ENCODE measurements at places on chromosomes 12 and 14.

DNA sequence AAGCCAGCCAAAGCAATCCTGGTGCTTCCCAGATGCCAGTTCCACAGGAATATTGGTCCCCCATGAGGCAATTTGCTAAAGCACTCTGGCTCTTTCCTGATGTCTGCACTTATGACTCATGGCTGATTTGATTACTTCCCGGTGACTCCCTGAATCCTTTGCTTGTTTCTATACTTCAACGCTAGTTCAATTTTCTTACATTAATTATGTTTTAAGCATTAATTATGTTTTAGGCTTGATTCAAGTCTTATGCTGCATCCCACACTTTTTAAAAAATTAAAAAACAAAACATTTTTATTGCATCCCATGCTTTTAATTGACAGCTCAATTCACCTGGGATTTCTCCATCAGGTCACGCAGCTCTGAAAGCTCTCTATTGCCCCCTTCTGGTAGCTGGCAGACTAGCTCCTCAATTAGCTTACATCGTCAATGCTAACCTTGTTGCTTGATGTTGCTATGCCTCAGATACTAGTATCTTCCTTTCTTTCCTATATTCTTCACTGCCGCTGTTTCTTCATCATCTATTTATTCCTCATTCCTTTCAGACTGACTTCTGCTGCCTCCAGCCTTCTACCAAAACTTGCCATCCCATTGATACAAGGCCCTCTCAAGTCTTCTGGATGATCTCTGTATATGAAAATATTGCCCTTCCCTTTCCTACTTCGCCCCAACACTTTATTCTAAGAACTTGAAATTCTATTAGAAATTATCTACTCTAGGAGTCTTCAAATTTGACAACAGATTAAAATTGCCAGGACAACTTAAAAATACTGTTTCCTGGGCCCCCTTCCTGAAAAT, 32.0 kb downstream of the TSHR start:
- peak; percentile 36 for DNase-seq

- DNase-seq: no peak
Measured at GRCh38 chr14:93944348-93945069, 17.4 kb downstream of the FAM181A start.

DNA sequence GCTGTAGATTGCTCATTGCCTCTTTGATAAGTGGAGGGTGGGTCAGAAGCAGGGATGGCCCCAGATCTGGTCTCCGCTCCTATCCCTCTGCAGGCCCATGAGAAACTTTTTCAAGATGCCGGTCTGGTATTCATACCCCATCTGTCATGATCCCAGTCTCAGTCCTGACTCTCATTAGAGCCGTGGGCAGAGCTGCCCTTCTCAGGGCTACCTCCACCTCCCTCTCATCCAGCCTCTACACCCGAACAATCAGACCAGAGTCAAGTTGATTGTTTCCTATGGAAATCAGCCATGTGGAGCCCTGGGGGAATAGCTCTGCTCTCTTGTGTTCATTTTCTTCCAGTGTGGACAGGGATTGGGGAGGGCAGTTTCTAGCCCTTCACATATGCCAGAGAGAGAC, 45.8 kb downstream of the NEUROD4 start:
- no peak for DNase-seq

DNA sequence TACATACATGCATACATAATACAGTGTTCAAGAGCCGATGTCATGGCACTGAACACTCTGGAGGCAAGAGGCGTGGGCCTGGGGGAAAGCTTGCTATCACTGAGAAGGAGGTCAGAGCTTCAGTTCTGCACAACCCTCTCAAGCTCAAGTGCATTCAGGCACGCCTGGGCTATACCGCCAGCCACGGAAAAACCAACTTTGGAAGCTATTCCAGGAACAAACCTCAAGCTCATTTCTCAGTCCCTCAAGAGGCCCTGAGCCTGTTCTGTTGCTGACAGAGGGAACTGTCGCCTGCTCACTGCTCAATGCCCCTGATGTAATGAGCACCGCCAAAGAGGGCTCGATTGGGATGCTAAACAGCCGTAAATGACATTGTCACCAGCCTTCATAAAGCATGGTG, 9.2 kb downstream of the NOS1 start:
- DNase-seq: no peak

DNA sequence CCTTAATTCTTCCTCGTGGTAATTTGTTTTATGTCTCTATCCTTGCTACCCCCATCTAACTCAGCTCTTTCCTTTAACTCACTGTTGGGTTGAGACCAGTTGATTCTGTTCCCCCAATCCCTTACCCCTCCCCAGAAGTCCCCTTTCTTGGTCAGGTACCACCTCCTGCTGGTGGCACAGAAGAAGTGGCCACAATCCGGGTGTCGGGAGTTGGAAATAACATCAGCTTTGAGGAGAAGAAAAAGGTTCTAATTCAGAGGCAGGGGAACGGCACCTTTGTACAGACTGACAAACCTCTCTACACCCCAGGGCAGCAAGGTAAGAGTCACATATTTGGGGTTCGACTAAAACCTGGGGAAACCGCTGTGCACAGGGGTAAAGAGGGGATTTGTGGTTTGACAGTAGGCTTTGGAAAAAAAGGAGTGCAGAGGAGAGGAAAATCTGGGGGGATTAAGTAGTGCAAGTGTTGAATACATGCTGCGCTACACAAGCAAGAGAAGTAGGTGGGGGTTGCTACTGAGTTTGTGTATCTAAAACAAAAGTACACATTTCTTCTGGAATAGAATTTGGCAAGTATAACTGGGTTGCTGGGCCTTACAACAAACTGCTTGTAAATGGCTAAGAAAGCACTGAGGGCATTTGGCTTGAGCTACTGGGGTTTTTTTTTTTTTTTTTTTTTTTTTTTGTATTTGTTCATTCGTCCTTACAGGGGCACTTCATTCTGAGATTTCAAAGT, 1.3 kb downstream of the A2ML1 start:
- no peak for DNase-seq

GRCh38 chr12:82971584-82971983, 284.9 kb downstream of the TMTC2 start:
- no peak for DNase-seq

- DNase-seq: no peak
Measured at GRCh38 chr12:31311634-31312258, 14.2 kb downstream of the SINHCAF start.

GRCh38 chr14:58078471-58078870, 73.5 kb downstream of the ARMH4 start:
- no peak for DNase-seq

DNA sequence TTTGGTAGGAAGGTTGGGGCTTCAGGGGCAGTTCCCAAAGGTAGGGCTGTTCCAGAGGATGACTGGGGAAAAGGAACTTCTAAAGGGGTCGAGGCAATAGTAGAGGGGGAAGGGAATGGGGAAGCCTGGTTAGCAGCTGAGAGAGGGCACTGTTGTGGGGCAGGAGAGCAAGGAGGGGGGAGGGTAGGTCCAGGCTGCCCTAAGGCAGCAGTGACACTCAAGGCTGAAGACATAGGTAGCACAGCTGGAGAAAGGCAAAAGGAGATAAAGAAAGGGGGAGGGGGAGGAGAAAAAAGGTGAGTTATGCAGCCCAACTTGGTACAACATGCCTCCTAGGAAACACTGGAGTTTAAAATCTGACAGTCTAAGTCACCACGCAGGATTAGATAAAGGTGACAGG, 3.9 kb downstream of the NACA start:
- DNase-seq: no peak

GRCh38 chr12:14216405-14217294, 148.8 kb upstream of the ATF7IP start:
- DNase-seq: no peak

DNA sequence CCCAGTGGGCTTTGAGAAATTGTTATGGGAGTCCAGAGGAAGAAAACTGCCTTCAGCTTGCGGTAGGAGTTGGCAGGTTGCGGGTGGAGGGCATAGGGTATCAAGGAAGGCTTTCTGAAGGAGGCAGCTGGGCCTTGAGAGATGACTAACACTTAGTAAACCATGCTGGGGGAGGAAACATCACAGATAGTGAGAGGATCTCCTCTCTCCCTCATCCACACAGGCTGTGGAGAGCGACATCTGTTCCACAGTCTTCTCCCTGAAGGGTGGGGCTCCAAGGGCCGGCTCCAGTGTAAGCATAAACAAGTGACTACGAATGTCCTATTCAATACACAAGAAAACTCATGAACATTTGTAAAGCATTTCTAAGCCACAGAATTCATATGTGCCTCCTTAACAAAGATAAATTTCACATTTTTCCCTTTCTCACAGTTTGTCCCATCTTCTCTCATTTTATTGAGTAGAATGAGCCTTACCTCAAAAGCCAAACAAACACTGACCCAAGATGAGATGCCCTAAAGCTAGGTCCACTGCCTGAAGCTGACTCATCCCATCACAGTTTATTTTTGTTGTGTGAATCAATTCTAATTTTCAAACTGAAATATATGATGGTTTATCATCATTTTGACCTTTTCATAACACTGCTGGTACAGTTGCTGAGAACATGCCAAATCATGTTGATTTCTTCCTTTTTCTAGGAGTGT, 227.9 kb downstream of the SLC25A21 start:
- DNase-seq: no peak

DNA sequence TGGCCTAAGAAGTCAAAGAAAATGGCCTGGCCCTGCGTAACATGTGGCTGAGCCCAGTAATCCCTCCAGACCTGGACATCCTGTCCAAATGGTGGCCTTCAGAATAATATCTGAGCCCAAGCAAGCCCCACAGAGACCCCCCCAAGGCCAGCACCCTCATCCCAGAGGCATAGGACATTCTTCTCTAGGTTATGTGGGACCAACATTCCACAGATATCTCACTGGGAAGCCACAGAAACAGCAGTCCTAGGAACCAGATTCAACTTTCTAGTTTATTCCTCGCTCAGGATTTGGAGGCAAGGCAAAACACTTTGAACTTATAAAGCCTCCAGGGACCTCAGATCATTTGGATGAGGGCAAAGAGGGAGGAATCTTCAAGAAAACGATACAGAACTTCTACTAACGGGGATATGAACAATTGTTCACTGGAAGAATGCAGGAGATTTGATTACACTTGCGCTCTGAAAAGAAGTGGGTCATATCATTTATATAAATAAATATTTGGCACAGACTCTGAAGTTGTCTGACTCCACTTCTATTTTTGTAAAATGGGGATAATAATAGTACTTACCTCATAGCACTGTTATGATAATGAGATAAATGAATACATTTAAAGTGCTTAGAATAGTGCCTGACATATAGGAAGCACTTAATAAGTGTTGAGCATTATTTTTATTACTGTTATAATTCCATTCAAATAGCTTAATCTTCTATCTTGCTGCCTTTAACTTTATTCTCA, 171.5 kb downstream of the NUAK1 start:
- no peak for DNase-seq

DNA sequence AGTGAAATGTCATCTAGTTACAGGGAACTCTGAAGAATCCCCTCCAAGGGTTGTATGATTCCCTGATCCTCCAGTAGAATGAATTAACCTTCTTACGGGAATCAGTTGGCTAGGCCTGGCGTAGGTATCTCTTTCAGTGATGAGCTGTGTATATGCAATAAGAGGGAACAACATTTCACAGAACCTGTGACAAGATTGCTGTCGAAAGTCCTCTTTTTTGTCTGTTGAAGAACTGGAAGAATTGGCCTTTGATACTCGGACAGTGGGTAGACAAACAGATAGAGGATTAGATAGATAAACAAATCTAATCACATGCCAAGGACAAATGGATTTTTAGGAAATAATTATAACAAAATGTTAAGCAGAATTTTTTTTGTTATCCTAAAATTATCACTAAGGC, 184.6 kb downstream of the MDGA2 start:
- DNase-seq: no peak

DNA sequence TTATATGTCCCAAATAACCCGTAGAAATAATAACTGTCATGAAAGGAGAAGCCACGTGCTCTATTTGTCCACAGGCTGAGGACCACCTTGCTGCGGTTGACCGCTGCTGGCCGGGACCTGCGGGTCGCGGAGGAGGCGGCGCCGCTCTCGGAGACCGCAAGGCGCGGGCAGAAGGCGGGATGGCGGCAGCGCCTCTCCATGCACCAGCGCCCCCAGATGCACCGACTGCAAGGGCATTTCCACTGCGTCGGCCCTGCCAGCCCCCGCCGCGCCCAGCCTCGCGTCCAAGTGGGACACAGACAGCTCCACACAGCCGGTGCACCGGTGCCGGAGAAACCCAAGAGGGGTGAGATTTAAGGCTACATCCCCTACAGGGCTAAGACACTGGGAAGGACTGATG, 21.0 kb downstream of the RPGRIP1 start:
- peak; percentile 1 for DNase-seq

DNA sequence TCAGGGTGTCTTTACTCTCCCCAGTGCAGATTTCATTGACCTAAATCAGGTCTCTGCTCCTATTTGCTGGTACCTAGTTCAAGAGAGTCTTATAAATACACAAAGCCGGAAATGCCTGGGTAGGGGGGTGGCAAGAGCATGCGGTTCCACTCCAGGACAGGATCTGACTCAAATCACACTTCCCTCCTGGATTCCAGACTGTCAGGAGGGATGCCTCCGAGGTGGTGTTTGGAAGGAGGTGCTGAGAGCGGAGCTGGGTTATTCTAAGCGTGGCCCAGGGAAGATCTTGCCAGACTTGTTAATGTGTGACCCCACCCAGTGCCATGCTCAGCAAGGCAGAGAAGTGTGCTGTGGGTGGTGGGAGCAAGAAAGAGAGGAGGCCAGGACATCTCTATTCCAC, 49.8 kb downstream of the B4GALNT3 start:
- no peak for DNase-seq

- no peak for DNase-seq
Measured at GRCh38 chr12:48682927-48683326, 889 bp upstream of the KANSL2 start.

GRCh38 chr12:78568321-78569020, 296.1 kb upstream of the SYT1 start:
- DNase-seq: no peak

Data from effector CD8-positive, alpha-beta T cell (primary cell).